ENCODE measurements at places on chromosomes 7 and 10.
A peak's percentile ranks its signal among the peaks of the same experiment; 100 is the strongest.

GRCh38 chr10:106370751-106371150, 793.8 kb downstream of the SORCS1 start:
- no peak for DNase-seq

GRCh38 chr10:110764793-110765512, 106.8 kb upstream of the PDCD4 start:
- DNase-seq, result no peak

DNA sequence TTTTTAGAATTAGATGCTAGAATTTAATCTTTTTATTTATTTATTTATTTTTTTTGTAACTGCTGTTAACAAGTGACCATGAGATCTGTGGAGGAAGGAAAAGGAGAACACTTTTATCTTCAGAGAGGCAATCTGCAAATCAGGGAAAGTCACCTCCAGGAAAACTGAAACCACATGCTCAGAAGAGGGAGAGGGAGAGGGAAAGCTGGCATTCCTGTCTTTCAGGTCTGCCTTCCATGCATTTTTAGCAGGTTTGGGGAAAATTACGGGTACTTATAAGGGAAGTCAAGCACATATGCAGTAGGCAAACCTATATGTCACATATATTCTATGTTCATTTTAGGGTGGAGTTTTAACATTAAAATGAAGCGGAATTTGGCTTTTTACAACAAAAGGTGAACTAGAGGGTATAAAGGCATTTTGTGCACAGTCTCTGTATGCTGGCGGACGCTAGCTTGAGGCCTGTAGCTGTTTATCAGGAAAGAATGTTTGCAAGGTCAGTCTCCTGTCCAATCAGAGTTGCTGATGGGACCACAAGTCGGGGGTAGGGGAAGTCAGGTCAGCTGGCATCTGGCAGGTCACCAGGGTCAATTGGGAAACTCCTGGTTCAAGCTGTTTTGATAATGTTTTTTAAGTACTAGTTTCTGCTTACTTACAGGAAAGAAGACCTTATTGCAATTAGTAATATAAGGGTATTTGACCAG, 333.5 kb downstream of the GPR158 start:
- no peak for DNase-seq

GRCh38 chr7:1901431-1902210, 231.5 kb downstream of the ELFN1 start:
- no peak for DNase-seq

GRCh38 chr7:92833766-92834506, 2.4 kb downstream of the CDK6 start:
- DNase-seq, result peak; percentile 51

Data from G401 (cell line).